NCI-H187 (cell line): ENCODE measurements at places on chromosomes 16 and 17.

GRCh38 chr16:22635357-22635761 lies 124.7 kb downstream of the NPIPB5 start:
- DNase-seq, result no peak

DNA sequence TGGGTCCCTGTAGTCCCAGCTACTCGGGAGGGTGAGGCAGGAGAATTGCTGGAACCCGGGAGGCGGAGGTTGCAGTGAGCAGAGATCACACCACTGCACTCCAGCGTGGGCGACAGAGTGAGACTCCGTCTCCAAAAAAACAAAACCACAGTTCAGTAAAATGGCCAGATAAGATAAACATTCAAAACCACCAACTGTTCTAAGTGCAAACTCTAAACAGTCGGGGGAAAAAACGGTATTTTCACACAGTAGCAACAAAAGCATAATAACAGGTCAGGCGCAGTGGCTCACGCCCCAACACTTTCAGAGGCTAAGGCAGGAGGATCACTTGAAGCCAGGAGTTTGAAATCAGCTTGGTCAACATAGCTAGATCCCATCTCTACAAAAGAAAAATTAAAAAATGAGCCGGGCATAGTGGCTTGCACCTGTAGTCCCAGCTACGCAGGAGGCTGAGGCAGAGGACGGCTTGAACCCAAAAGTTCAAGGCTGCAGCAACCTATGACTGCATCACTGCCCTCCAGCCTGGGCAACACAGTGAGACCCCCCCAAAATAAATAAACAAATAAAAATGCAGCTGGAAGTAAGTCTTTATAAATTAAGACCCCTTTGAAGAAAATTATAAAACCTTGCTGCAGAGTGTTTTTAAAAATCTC lies 10.8 kb upstream of the HASPIN start:
- DNase-seq, result no peak

- no peak for DNase-seq
These were observed 181.2 kb upstream of the AXIN2 start for GRCh38 chr17:65742403-65743307.

- no peak for DNase-seq
These were observed 36.0 kb downstream of the OSBPL7 start for GRCh38 chr17:47785538-47786123.

GRCh38 chr17:50556803-50557202 lies 3.7 kb upstream of the CACNA1G start:
- DNase-seq, result no peak

DNA sequence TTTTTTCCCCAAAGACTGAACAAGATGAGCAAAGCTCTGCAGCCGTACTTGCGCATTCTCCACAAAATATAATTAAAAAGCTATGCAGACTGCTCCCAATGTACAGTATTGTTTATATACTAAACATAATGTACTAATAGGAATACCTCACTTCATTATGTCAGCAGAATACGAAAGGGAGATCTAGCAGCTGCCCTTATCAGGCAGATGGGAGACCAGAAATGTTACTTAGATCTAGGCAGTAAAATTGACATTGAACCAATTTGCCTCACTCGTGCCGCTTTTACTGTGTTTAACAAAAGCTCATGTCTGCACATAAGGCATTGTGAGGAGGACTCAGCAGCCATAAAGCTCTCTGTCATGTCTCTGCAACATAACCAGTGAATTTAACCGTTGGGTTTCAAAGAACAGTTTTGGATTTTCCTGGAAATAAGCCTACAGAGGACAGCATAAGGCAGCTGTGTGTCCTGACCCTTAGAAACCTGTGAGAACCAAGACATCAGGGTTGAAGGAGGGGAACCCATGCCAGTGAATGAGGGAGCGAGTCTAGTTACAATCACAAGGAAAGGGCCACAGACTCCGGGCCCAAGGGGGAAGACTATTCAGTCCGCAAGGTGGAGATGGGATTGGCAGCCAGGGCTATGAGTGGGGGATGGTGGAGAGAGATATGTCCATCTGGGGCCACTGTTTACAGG lies 71.4 kb downstream of the GNAO1 start:
- no peak for DNase-seq

GRCh38 chr17:68641276-68642117 lies 40.3 kb upstream of the FAM20A start:
- DNase-seq, result no peak

DNA sequence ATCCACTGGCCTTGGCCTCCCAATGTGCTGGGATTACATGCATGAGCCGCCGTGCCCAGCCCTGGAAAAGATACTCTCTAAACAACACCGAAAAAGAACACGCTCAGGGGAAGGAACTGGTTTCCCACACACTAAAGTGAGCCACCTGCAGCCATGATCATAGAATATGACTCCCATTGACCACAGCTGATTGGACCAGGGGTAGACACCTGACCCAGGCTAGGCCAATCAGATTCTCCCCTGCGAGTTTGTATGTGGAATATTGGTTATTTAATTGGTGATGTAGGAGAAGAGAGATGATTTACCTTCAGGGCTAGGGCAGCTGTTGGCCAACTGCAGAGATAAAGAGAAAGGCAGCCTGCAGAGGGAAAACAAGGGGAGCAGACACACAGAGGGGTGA lies 9.0 kb upstream of the GGA2 start:
- no peak for DNase-seq

- DNase-seq, result no peak
These were observed 444.0 kb downstream of the HS3ST3B1 start for GRCh38 chr17:14744761-14745473.

GRCh38 chr17:66364508-66364907 lies 62.1 kb downstream of the PRKCA start:
- DNase-seq, result no peak

- DNase-seq, result peak; percentile 35
These were observed 32.2 kb downstream of the ACTG1 start for GRCh38 chr17:81480140-81481072.

GRCh38 chr17:35684055-35684802 lies 47.2 kb upstream of the RASL10B start:
- no peak for DNase-seq

GRCh38 chr17:39606434-39607056 lies 1.2 kb downstream of the NEUROD2 start:
- DNase-seq, result no peak

DNA sequence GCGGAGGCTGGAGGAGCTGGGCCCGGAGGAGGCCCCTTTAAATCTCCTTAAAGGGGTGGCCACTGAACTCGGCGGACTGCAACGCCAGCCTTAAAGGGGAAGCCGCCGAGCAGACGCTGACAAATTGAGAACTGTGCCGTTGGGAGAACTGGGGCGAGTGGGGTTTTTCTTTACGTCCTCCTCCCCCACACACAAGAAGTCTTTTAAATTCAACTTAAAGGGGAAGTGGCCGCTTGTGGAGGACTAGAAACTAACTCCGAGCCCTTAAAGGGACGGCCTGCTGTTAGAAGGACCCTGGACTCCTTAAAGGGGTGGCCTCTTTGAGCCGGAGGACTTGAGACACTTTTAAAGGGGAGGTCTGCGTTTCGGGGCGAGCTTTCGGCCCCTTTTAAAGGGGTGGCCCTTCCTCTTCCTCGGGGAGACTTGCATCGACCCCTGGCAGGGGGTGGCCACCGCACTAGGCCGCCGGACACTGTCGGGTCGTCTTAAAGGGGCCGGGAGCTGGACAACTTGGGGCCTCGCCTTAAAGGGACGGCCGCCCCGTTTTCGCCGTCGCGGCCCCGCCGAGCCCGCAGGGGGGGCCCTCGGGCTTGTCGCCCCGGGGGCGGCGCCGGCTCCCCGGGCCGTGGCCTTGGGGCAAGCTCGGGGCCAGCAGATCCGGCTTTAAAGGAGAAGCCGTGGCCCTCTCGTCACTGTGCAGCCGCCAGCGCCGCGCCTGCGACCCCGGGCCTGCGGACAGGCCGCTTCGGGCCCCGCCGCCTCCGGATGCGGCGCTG lies 688 bp downstream of the FBRS start:
- peak; percentile 86 for DNase-seq

DNA sequence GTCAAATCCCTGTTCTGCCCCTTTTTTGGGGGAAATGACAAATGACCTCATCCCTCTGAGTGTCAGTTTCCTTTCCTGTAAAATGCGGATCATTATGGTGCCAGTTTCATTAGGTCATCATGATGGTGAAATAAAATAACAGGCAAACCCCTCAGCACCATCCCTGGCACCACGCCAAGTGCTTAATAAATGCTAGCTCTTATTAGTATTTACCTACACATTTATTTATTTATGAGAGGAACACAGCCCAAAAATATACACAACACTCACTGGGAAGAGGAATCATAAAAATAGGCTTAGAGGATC lies 28.6 kb upstream of the GPRC5B start:
- no peak for DNase-seq

- no peak for DNase-seq
These were observed 38.6 kb upstream of the NETO2 start for GRCh38 chr16:47182318-47182717.

DNA sequence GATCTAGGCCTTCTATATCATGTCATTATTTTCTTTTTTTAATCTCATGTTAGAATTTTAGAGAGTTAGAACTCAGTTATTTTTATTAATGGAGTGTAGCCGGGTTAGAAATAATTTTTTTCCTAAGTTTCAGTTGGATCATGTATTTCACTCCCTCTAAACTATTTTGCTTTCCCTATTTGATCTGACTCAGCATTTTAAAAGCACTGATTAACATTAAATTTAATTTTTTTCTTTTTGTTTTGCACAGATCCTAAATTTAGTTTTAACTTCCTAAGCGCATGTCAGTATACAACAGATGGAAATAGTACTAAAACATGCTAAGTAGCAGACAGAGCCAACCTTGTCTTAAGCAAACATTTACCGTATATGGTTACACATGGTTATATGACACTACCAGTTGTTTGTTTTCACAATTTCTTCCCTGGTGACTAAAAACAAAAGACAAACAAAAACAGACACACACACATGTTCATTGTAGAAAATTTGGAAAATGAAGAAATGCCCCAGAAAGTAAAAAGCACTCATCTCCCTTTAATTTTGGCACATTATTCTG lies 33.6 kb upstream of the RAB11FIP4 start:
- no peak for DNase-seq

GRCh38 chr16:24372824-24373223 lies 116.7 kb downstream of the CACNG3 start:
- DNase-seq, result no peak

DNA sequence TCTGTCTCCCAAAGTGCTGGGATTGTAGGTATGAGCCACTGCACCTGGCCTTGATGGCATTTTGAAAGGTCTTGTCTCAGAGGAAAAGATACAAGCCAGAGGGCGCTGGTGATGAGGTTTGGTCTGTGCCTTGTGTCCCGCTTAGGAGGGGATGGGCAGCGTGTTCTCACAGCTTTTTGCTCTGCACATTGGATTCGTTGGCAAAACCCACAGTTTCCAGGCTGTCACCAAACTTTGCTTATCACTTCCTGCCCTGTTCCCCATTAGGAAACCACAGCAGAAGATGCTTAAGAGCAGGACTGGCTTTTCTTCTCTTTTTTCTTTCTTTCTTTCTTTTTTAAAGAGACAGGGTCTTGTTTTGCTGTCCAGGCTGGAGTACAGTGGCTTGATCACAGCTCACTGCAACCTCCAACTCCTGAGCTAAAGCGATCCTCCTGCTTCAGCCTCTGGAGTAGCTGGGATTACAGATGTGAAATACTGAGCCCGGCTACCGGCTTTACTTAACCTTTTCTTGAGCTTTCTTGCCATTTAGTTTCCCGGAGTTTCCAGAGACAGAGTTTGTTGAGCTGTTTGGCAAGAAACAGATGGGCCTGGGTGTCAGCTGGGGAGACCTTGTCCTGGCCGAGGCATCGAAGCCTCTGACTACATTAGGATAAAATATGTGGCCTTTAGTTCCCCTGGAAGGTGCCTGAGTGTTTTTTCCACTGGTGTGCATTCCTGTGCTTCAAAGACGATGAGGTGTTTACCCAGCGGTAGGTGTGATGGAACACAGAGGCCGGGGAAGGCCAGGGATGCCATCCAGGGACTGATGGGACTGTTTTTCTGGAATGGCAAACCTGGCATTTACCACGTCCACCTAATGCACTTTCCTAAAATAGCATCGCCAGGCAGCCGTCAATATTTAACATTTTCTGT lies 112.9 kb downstream of the ABCC1 start:
- DNase-seq, result no peak

- DNase-seq, result no peak
These were observed at the start of gene RASL10B for GRCh38 chr17:35731239-35731916. Gene RASL10B, plus strand, starts transcription at chr17:35731639. Its CDS starts 3,546 bp downstream, at chr17:35735185.

DNA sequence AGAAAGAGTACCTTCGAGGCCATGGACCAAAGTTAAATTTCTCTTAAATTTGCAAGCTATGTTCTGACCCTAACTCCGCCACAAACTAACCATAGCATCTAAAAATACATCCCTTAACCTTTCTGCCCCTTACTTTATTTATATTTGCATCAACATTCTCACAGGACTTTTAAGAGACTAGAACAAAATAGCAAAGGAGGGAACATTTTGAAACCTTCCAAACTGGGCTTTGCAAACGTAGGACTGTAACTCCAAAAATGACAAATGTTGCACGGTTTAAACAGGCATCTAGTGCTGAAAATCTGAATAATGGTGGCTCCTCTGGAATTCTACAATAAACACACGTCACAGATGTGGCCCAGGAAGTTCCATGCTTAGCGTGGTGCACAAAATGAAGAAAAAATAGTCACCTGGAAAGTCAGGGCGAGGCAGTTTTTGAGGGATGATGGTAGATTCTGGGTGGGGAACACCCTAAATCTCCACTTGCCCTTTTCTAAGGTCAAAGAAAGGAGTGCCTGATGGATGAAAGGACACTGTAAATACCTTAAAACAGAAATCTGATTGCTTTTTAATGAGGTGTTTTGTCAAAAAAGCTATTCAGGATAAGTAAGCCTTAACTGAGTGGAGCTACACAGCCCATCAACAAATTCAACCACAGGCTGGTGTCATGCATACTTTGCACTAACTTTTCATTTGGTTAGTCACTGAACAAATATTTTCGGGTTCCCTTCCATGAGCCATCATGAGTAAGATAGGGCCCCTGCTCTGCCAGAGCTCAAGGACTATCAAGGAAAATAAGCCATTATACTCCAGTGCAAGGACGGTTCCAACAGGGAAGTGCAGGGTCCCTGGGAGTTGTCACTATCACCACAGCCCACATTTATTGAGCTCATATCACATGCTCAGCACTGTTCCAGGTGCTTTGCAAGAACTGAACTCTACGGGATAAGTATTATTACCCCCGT lies 21.2 kb downstream of the ARHGAP17 start:
- DNase-seq, result no peak

GRCh38 chr16:59045501-59045900 lies 311.4 kb upstream of the GOT2 start:
- DNase-seq, result no peak

- no peak for DNase-seq
These were observed 14.9 kb downstream of the IGFBP4 start for GRCh38 chr17:40457964-40458791.

- DNase-seq, result no peak
These were observed 98.6 kb downstream of the CYB561 start for GRCh38 chr17:63347475-63347874.
